ENCODE measurements at places on chromosomes 6 and 20.

DNA sequence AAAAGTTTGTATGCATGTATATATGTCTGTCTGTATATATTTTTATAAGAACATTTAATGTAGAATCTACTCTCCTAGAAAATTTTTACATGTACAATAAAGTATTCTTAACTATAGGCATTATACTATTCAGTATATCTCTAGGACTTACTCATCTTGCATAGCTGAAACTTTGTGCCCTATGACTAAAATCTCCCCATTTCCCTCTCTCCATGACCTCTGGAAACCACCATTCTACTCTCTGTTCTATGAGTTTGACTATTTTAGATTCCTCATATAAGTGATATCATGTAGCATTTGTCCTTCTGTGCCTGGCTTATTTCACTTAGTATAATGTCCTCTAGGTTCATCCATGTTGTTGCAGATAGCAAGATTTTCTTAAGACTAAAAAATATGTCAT, 205.1 kb upstream of the SMLR1 start:
- DNase-seq, result no peak

DNA sequence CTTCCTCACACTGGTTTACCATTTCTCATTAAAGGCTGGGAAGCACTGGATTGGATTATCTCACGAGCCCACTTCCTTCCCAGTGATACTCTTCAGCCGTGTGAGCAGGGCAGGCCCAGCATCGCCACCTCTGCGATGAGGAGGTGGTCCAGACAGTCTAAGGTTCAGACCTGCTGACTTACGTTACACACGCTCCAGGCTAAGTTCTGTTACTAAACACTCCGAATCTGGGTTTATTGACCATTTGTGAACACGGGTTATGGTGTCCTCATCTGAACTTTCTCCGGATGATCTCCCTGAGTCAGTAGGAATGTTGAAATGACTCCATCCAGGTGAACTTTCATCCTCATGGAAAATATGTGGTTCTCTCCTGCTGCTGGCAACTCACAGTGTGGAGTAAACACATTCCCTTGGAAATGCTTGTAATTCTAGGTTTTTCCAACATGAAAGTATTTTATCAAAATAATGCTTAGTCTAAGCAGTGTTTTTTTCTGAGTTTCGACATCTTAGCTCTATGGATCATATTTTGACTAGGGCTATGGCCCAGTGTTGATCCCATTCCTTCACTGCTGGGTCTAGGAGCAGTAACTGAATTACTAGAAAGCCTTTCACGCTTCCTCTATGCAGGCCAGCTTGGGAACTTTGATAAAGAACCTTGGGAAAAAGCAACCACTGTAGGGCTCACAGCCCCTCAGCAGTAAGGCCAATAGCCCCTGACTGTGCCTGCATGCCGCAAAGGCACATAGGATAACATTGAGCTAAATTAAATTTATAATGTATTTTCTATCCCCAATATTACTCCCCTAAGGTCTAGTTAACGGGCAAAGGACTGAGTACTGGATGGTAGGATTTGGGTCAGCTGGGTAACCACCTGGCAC, 37.7 kb upstream of the PXDC1 start:
- DNase-seq, result no peak

GRCh38 chr6:132063204-132063603, 112.0 kb upstream of the CCN2 start:
- DNase-seq, result no peak

- no peak for DNase-seq
These were observed 38.3 kb downstream of the NINL start for GRCh38 chr20:25547063-25547462.

- DNase-seq, result no peak
These were observed 88.2 kb upstream of the FAM83B start for GRCh38 chr6:54758340-54758739.

GRCh38 chr6:166587631-166588413, 1.3 kb upstream of the RAMACL start:
- DNase-seq, result no peak

DNA sequence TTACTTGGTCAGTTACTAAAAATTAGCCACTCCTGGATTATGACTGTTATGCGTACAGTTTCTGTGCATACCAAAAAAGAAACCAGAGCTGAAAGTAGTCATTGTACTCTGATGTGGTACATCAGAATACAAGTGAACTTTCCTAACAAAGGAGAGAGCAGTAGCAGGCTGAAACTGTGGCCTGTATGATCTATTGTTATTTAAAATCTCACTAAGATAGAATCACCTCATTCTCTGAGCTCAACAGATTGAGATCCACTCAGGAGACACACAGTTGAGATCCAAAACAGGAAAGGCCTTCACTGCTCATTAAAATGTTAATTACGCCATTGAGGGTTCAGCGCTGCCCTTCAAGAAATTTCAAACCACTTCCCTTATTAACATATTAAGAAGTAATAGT, 576.4 kb downstream of the LMBRD1 start:
- no peak for DNase-seq

Data from stimulated activated CD8-positive, alpha-beta memory T cell treated with anti-CD3 and anti-CD28 coated beads, Interleukin-7, amount 100 ng/mL, for 48 hours (primary cell).